WTC11 (cell line): ENCODE measurements at places on chromosomes 2 and 18. TPM values are rescaled to one million over a fixed set of nuclear protein-coding genes. Genes with fewer than 3 reads are reported as not detected.
A peak's percentile ranks its signal among the peaks of the same experiment; 100 is the strongest.

The OXER1 gene
- 2.6 to 2.7 TPM (median 2.7 TPM) in 3 replicates for total RNA-seq

The KYNU gene
- 0.18 to 0.85 TPM (median 0.21 TPM) in 3 replicates for total RNA-seq

The TUBA3E gene
- total RNA-seq, result 0.18 TPM in 1 of 3 replicates, not detected in the others

GRCh38 chr2:197857476-197858107, 53.2 kb downstream of the PLCL1 start:
- H3K4me3 ChIP-seq, result no peak overlapping the region
- H3K27ac ChIP-seq, result no peak overlapping the region
- DNase-seq, result no peak
- peaks cover 7% of the 10 kb centered on the region for H3K4me1 ChIP-seq
- no peaks in the 10 kb centered on the region for H3K27me3 ChIP-seq

DNA sequence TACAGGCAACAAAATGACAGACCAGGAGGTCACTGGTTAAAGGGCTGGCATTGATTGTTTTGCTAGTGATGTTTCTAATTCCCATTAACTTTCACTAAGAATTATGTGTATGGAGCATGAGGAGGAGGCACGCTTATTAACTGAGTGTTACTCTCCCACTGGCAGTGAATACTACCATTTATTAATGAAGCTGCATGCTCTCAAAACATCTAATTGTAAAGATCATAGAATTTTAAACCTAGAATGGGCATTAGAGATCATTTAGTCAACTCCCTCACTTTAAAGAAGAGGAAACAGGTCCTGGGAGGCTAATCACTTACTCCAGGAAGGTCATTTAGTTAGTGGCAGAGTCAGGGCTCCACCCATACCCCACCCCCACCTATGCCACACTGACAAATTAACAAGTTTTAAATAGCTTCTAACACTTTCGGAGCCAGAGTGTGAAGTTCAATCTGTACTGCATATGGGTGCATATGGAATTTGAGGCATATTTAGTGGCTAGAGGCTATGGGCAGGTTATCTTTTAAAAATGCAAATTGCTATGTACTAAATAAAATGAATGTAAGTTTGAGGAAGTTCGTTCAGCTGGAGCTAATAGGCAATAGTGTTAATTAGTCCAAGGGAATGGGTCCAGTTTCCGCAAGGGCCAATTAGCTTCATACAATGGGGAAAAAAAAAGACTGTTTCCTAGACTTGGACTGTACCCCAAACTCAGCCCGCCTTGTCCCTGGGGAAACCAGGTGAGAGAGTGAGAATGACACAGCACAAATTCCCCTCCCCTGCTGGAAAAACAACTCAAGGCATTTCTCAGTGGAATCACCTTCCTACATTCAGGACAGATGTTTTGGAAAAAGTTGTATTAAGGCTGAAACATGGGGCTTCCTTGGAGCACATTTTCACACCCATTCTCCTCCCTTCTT, 178.8 kb downstream of the ICOS start:
- H3K36me3 ChIP-seq, result no peaks in the 10 kb centered on the region
- H3K27me3 ChIP-seq, result no peaks in the 10 kb centered on the region
- peak overlapping the region; percentile 18; the same call in 1 of the 2 replicates for H3K27ac ChIP-seq
- no peak for DNase-seq

- no peak overlapping the region for H3K27ac ChIP-seq
- H3K4me3 ChIP-seq, result no peak overlapping the region
- peaks cover 5% of the 10 kb centered on the region for H3K27me3 ChIP-seq
- DNase-seq, result no peak
These were observed 87.3 kb upstream of the PPP1CB start for GRCh38 chr2:28664120-28664842.

DNA sequence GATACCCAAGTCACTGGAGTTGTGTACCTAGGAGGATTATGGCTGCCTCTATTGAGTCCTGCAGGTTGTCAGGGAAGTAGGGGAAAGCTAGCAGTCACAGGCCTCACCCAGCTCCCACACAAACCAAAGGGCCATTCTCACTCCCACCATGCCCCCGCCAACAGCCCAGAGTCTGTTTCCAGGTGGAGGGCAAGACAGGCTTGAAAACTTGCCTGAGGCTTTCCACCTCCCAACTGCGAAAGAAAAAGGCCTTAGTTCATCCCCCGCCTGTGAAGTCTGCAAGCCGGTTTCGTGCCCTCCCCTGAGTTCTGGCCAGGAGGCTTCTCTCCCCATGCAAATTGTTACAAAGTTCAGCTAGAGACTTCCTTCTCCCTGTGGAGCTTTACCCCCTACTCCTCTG, 270.3 kb downstream of the TXNL1 start:
- peaks cover 6% of the 10 kb centered on the region for H3K36me3 ChIP-seq

DNA sequence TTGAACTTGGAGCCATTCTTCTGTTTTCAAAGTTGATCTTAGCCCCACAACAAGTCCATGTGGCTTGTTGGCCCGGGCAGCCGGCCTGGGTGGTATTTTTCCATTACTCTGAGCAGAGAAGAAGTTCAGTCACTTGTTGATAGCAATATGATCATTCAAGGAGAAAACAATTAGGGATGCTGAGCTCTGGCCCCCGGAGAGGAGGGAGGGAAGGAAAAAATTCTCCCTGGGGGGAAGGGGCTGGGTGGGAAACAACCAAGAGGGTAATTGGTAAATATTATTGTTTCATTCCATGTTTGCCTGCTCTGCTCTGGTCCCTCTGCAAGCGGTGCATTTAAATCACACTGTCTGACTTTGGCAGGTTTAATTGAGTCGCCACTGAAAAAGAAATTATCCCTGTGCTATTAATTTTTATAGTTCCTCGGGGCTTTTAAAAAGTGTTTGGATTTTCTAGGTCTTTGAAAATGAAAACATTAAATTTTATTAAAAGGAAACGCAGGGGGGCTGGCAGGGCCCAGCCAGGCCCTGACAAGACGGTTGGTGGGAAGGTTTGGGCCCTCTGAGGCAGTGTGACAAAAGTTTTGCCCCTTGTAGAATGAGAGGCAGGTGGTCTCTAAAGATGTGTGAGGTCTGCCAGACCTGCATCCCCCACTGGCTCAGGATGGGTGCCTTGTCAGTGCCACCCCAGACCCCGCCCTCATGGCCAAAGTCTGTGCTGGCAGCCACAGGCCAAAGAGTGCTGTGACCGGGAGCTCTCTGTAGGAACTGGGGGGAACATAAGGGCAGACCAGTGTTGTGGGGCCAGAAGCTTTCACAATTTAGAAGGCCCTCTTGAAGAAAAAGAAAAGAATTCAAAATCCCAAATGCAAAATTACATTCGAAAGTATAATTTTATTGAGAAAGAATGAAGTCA, 52.5 kb upstream of the SLC14A2 start:
- no peaks in the 10 kb centered on the region for H3K36me3 ChIP-seq
- DNase-seq, result no peak
- H3K4me3 ChIP-seq, result no peak overlapping the region
- H3K4me1 ChIP-seq, result peaks cover 14% of the 10 kb centered on the region

- H3K4me1 ChIP-seq, result peaks cover under 1% of the 10 kb centered on the region; the same call in 1 of the 2 replicates
- no peaks in the 10 kb centered on the region for H3K27me3 ChIP-seq
- H3K36me3 ChIP-seq, result no peaks in the 10 kb centered on the region
- H3K4me3 ChIP-seq, result no peak overlapping the region
These were observed 44.0 kb downstream of the TTC32 start for GRCh38 chr2:19857806-19858205.

DNA sequence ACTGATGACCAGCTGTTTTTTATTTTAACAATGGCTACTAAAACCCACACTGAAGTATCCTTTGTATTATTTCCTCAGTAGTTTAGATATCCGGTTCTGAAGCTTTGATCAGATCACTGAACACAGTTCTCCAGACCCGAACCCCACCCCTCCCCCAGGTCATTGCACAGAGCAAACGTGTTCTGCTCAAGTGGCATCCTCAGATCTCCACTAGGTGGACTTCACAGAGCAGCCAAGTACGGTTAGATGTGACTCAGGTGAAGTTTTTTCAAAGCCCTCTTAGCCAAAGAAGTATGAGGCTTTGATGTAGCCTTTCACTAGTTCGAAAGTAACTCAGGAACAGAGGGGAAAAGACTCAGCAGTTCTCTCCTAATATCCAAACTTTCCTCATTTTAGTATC, 142.7 kb upstream of the NRP2 start:
- no peak for DNase-seq
- H3K4me1 ChIP-seq, result 0 out of 2 replicates have a peak, but pooled peaks cover 2% of the 10 kb centered on the region
- no peaks in the 10 kb centered on the region for H3K27me3 ChIP-seq
- no peak overlapping the region for H3K27ac ChIP-seq

DNA sequence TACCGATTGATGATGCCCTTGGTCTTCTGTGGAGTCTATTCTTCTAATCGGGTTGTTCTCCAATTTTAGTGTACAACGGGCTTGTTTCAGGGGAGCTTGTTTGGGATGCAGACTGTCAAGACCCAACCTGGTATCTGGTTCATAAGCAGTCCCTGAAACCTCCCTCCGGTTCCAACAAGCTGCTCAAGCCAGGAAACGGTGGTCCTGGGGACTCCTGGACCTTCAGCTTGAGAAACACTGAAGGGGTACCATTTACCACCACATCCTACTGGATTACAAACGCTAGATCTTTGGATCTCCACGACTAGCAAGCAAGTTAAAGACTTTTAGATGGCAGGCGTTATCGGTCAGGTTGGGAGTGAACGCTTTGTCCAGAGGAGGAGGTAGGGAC, 2.0 kb downstream of the BCL2 start:
- H3K27ac ChIP-seq, result no peak overlapping the region
- peak overlapping the region; percentile 70 for H3K4me3 ChIP-seq
- peaks cover 18% of the 10 kb centered on the region for H3K4me1 ChIP-seq
- no peak for DNase-seq
- H3K36me3 ChIP-seq, result no peaks in the 10 kb centered on the region
- H3K27me3 ChIP-seq, result peaks cover 41% of the 10 kb centered on the region

- H3K4me3 ChIP-seq, result no peak overlapping the region
- DNase-seq, result no peak
- no peaks in the 10 kb centered on the region for H3K27me3 ChIP-seq
- H3K4me1 ChIP-seq, result peaks cover 29% of the 10 kb centered on the region
- H3K27ac ChIP-seq, result no peak overlapping the region
- peaks cover 21% of the 10 kb centered on the region for H3K36me3 ChIP-seq
These were observed 122.1 kb downstream of the TMEM17 start for GRCh38 chr2:62383846-62384245.

DNA sequence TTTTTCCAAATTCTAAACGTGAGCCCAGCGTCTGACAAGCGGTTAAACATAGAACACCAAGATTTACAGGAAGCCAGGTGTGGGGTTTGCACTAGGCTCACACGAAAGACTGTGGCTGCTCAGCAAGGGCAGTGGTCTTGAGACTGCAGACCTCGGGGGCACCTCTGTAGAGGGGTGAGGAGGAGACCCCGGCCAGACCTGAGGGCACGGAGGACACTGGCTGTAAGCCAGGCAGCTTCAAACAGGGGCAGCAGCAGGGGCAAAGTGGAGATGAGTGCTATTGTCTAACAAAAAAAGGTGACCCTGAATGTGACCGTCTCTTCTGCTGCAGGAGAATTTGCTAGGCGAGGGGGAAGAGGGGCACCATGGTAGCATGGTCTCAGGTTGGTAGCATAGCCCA, 140.3 kb downstream of the CYP26B1 start:
- no peaks in the 10 kb centered on the region for H3K36me3 ChIP-seq
- no peak for DNase-seq
- 0 out of 2 replicates have a peak overlapping the region, but pooled peaks have one; percentile 33 for H3K27ac ChIP-seq
- no peak overlapping the region for H3K4me3 ChIP-seq

DNA sequence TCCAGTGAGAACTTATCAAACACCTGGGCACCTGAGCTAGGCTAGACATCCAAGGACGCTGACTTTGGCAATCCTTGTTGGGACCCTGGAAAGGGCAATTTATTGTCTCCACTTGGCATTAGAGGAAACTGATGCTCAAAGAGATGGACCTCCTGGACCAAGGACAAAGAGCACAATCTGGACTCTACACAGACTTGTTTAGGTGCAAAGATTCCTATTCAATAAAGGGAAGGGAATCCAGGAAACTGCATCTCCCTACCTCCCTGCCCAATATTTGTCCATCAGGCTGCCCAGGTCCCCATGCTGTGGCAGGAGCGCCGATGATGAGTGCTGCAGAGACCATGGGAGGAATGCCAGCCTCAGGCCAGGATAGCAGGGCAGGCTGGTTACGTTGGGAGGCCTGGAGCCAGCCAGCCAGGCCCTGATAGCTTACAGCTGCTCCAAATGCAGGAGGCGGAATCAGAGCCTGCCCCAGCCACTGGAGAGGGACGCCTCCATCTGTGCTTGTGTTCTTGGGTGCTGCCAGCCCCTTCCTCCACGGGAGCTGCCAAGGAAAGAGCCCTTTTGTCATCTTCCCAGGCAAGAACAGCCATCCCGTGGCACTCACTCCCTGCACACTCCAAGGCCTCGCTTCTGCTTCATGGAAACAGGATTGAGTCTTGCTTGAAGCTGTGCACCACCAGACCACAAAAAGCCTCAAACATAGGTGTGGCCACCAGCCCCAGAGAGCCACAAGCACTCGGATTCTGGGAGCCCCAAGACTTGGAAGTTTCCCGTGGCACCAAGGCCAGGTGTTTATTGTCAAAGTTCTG, 60.0 kb downstream of the HS1BP3 start:
- H3K27ac ChIP-seq, result no peak overlapping the region
- DNase-seq, result no peak
- H3K27me3 ChIP-seq, result no peaks in the 10 kb centered on the region; the same call in 1 of the 2 replicates
- H3K4me3 ChIP-seq, result no peak overlapping the region
- H3K4me1 ChIP-seq, result peaks cover 13% of the 10 kb centered on the region

- DNase-seq, result no peak
- no peaks in the 10 kb centered on the region for H3K27me3 ChIP-seq
- peaks cover 19% of the 10 kb centered on the region for H3K36me3 ChIP-seq
- no peak overlapping the region for H3K27ac ChIP-seq
- H3K4me1 ChIP-seq, result no peaks in the 10 kb centered on the region
- H3K4me3 ChIP-seq, result no peak overlapping the region
These were observed 250.8 kb downstream of the ANAPC1 start for GRCh38 chr2:111633189-111633588.

DNA sequence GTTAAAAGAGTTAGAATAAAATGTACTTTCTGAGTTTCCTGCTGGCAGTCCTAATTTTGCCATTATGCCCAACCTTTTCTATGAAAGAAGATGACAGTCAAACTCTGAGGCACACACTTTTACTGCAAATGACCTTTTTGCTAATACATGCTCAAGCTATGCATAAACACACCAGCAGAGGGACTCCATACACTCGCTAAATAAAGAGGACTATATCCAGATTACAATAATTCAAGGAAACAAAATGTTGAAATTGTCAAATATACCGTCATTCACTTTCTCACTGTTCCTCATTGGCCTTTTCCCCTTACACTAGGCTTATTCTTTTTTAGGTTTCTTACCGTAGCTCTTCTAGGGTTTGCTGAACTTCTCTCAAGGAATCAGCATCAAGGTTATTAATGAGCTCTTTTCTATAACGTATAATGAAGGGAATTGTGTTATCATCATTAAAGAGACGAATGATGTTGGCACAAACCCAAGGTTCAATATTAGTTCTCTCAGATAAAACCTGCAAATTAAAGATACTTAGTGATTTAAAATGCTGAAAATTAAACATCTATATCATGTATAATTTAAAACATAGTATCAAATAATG, 25.7 kb downstream of the SRBD1 start:
- no peak overlapping the region for H3K27ac ChIP-seq
- H3K4me3 ChIP-seq, result no peak overlapping the region
- peaks cover 11% of the 10 kb centered on the region for H3K36me3 ChIP-seq
- H3K27me3 ChIP-seq, result no peaks in the 10 kb centered on the region
- peaks cover 23% of the 10 kb centered on the region for H3K4me1 ChIP-seq
- no peak for DNase-seq

GRCh38 chr18:70522183-70522680, 233.4 kb downstream of the SOCS6 start:
- H3K27ac ChIP-seq, result no peak overlapping the region
- H3K36me3 ChIP-seq, result peaks cover 65% of the 10 kb centered on the region
- H3K4me3 ChIP-seq, result no peak overlapping the region
- H3K4me1 ChIP-seq, result no peaks in the 10 kb centered on the region
- H3K27me3 ChIP-seq, result peaks cover 4% of the 10 kb centered on the region
